ENCODE measurements at places on chromosomes 13 and 19.

GRCh38 chr13:106709522-106709921 lies 141.6 kb upstream of the ARGLU1 start:
- no peaks in the 10 kb centered on the region for H3K27me3 ChIP-seq
- H3K4me3 ChIP-seq, result no peak overlapping the region
- no peaks in the 10 kb centered on the region for H3K4me1 ChIP-seq
- no peak for DNase-seq
- no peak overlapping the region for H3K27ac ChIP-seq

DNA sequence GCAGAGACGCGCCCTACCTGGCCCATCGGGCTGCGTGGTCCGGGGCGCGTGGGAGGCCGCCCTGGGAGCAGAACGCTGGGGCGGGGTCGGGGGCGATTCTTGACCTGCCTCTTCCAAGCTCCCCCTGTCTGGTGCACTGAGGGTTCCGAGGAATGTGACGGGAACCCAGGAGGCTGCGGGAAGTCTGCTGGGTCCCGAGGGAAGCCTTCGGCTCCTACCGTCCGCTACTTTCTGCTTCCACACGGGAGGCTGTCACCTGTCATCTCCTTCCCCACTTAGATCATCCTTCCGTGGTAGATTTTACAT lies 781 bp upstream of the SPRYD7 start:
- no peaks in the 10 kb centered on the region for H3K36me3 ChIP-seq
- no peaks in the 10 kb centered on the region for H3K27me3 ChIP-seq
- no peak for DNase-seq
- H3K4me3 ChIP-seq, result peak overlapping the region; percentile 94

- DNase-seq, result peak; percentile 64
- peaks cover 29% of the 10 kb centered on the region for H3K4me1 ChIP-seq
Measured at GRCh38 chr19:49157445-49158224, at the start of gene TRPM4. Gene TRPM4 (plus strand): TSS chr19:49157792. CDS start chr19:49157867, 75 bp downstream.

GRCh38 chr19:10780368-10780767 lies 55.6 kb downstream of the TMED1 start:
- H3K4me3 ChIP-seq, result no peak overlapping the region
- H3K27me3 ChIP-seq, result peaks cover 3% of the 10 kb centered on the region
- H3K27ac ChIP-seq, result peak overlapping the region; percentile 70
- H3K36me3 ChIP-seq, result peaks cover 31% of the 10 kb centered on the region
- peaks cover 7% of the 10 kb centered on the region for H3K4me1 ChIP-seq
- no peak for DNase-seq

DNA sequence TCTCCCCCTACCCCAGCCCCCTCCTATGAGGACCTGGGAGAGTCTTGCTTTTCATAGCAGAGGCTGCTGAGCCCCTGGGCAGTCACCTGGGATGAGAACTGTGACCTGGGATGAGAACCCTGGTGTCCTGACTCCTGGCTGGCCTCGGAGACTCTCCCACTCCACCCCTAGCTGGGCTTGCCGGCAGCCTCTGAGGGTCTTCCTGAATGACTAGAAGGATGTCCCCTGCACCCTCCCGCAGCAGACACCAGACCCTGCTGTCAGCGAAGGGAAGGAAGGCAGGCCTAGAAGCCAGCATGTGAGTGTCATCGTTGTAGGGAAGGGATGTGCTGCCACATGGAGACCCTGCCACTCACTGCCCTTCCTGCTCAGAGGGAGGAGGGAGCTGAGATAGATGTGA lies 203.4 kb upstream of the ZNF536 start:
- peaks cover 4% of the 10 kb centered on the region for H3K27me3 ChIP-seq
- H3K4me3 ChIP-seq, result no peak overlapping the region
- no peak for DNase-seq
- H3K4me1 ChIP-seq, result no peaks in the 10 kb centered on the region
- H3K27ac ChIP-seq, result no peak overlapping the region

DNA sequence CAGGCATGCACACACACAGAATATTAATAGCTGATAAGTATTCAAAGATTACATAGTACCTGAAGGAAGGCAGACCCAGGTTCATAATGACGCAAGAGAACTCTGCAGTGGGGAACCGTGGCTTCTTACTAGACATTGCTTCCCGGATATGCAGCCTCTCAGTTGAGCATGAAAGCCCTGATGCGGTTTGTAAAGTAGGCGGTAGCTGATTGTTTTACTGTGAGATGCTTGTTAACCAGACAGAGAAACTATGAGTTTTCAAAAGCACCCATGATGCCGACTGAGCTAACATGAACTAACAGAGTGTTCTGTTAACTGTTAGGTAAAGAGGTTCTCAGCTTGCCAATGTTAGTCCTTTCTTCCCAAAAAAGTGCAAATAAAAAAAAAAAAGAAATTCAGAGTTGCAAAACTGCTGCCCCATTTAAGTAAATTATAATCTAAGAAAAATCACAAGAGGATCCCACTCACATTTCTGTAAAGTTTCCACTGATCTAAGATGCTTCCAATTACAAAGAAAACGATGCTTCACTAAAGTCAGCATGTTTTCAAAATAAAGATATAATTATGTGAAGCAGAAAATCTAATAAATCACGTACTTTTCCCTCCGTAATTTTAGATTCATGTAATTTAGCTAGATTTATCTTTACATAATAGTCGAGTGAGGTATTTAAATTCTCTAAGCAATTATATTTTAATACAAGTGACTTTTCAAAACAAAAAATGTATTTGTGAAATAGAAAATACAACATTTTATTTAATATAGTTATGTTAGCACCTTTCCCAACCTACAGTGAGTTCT lies 2.2 kb downstream of the FLT1 start:
- H3K27ac ChIP-seq, result peak overlapping the region; percentile 67
- peaks cover 71% of the 10 kb centered on the region for H3K4me1 ChIP-seq
- H3K27me3 ChIP-seq, result peaks cover 4% of the 10 kb centered on the region
- peaks cover 9% of the 10 kb centered on the region for H3K36me3 ChIP-seq
- peak overlapping the region; percentile 93 for H3K4me3 ChIP-seq
- peak; percentile 55 for DNase-seq

DNA sequence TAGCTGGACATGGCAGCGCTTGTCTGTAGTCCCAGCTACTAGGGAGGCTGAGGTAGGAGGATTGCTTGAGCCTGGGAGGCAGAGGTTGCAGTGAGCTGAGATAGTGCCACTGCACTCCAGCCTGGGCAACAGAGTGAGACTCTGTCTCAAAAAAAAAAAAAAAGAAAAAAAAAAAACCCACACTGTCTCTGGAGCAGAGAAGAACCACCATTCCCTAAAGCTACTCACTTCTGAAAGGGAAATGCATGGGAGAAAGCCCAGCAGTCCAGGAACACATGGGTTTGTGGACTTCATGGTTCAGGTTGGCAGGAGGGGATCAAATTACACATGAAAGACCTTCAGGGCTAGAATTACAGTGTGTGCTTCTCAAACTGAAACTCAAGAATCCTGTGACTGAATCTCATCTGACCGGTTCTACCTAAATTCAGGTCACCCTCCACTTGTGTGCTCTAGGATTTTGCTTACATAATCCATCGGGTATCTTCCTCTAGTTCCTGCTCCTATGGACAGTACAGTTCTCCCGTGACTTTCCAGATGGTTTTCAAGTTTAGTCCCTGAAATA lies 30.2 kb upstream of the CPB2 start:
- DNase-seq, result no peak
- peaks cover 9% of the 10 kb centered on the region for H3K27me3 ChIP-seq
- H3K4me3 ChIP-seq, result no peak overlapping the region

DNA sequence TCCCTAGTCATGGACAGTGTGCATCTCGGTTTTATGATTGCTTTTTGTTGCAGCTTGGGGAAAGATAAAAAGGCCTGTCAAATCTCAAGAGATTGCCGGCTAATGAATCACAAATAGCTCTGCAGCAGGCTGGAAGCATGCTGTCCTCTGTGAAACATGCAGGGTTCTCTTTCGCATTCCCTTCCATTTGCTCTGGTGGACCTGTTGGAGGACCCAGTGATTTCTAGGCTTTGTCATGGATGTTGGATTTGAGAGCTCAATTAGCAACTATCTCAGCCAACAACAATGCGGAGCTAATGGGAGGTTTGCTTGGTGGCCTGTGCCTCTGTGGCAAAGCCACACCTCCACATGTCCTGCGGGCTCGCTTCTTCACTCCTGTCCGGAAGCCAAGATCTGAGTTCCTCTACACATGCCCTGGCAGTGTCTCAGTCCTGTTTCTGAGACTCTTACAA lies 418.1 kb upstream of the ARGLU1 start:
- H3K4me3 ChIP-seq, result peak overlapping the region; percentile 68
- peak; percentile 1 for DNase-seq
- peaks cover 2% of the 10 kb centered on the region for H3K27me3 ChIP-seq
- peak overlapping the region; percentile 63 for H3K27ac ChIP-seq

DNA sequence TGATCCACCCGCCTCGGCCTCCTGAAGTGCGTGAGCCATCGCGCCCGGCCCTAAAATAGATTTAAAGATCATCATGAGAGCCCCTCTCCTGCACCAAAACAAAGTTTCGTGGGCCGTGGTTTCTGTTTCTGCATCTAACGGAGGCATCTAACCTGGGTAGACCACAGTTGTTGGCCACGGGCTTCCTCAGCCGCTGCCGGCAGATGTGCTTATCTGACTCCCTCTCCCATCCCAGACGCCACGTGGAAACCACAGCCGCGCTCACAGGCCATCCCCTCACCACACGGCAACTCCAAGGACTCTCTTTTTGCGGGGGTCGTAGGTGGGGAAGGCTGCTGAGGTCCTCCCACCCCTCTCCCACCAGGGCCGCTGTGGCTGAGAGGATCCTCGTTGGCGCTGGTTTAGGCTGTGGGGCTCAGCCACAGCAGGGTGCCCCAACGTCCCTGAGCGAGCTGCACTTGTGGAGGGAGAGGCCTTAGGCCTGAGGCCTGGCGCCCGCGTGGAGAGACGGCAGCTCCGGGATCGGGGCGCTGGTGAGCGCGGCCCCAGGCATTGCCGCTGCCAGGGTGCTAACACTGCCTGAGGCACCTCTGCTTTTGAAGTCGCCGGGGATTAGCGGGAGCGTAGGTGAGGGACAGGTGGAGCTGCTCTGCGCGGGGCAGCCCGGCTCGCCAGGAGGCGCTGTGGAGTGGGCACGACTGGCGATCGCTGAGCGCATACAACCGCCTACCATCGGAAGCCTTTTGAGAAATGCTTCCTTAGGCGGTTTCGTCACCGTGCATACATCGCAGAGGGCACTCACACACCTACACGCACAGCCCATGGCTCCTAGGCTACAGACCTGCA lies 8.9 kb downstream of the ZSCAN1 start:
- H3K27me3 ChIP-seq, result peaks cover 2% of the 10 kb centered on the region
- no peak overlapping the region for H3K4me3 ChIP-seq
- no peaks in the 10 kb centered on the region for H3K4me1 ChIP-seq
- H3K36me3 ChIP-seq, result peaks cover 5% of the 10 kb centered on the region
- no peak overlapping the region for H3K27ac ChIP-seq
